ENCODE measurements at places on chromosomes 5 and 9.

DNA sequence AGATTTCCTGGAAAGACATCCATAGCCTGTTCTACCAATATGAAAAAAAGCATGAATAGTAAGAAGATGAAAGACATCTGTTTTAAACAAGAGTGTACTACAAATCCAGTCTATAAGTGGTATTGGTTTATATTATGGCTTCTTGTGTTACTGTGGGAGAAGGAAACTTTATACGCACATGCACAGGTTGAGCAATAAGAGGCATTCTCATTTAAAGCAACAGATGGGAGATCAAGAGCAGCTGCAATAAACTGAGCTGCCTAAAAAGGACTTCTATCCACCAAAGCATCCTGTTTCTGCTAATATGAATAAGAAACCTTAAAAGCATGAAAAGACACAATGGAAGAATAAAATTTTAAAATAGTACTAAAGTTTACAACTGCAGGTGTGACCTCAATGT, 8.6 kb upstream of the PCDHB1 start:
- no peak for DNase-seq

DNA sequence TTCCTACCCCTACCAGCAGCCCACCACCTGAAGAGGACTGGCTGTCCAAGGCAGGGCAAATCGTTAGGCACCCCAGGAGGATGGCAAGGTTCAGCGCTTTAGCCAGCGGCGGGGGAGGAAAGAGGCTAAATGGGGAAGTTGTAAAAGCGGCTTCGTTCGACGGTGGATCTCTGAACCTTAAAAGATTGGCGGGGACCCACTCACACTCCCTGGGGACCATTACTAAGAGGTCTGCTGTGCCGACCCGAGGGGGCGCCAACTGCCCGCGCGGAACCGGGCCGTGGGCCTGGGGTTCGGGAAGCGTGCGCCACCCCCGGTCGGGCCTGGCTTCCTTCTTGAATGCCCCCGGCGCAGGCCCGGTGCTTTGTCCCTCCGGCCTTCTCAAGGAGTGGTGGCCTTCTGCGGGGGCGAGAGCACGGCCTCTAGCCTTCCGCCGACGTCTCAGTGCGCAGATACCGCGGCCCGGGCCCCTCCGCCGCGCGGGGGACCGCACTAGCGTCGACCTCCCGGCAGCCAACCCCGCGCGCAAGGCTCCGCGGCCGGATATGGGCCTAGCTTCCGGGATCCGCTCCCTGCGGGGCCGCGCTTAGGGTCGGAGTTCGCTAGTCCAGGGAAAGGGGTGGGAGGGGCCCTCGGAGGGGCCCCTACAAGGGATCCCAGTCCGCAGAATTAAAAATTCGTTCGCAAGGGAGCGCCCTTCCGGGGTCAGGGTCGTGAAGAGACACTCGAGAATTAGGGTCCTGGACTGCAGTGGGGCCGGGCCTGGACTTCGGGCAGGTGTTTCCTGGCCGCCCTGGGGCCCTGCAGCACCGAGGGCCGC, 10.5 kb downstream of the NR2F1-AS1 start:
- no peak for DNase-seq

GRCh38 chr5:180155365-180155926, 53.6 kb downstream of the RASGEF1C start:
- no peak for DNase-seq

- no peak for DNase-seq
These were observed 177.9 kb upstream of the PRLR start for GRCh38 chr5:35408146-35408545.

- no peak for DNase-seq
These were observed 165.5 kb upstream of the RGS7BP start for GRCh38 chr5:64340293-64340692.

- DNase-seq = no peak
These were observed 15.0 kb upstream of the PTBP3 start for GRCh38 chr9:112348257-112349007.
